ENCODE measurements at places on chromosomes 3 and 15.

DNA sequence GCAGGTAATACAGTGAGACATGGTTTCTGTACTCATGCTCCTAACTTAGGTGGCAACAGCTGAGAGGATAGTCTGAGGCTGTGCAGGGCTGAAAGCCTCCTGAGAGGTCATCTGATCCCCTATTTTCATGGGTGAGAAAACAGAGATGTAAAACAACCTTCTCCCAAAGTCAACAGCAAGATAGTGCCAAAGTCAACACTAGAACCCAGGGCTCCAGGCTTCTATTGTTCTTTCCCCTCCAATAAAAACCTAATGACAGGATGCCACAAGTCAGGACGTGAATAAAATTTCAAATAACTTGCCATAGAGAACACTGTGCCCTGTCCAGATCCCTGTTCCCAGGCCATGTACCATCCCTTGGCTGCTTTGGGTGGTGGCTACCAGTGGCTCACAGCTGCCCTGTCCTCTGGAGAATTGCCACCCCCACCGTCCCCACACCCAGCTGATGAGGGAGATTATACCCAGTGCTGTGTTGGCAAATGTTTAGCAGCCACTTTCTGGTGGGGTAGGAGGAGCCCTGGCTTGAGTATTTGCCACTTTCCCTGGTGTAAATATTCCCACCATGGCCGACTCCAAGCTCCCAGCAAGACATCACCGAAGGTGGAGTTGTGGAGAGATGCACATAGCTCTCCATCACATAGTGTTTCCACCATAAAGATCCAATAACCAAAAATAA, 54.8 kb downstream of the SRGAP3 start:
- no peak for DNase-seq

- DNase-seq, result no peak
Measured at GRCh38 chr3:8854656-8855055, 85.2 kb upstream of the OXTR start.

GRCh38 chr3:70250492-70250891, 61.9 kb downstream of the MDFIC2 start:
- no peak for DNase-seq

DNA sequence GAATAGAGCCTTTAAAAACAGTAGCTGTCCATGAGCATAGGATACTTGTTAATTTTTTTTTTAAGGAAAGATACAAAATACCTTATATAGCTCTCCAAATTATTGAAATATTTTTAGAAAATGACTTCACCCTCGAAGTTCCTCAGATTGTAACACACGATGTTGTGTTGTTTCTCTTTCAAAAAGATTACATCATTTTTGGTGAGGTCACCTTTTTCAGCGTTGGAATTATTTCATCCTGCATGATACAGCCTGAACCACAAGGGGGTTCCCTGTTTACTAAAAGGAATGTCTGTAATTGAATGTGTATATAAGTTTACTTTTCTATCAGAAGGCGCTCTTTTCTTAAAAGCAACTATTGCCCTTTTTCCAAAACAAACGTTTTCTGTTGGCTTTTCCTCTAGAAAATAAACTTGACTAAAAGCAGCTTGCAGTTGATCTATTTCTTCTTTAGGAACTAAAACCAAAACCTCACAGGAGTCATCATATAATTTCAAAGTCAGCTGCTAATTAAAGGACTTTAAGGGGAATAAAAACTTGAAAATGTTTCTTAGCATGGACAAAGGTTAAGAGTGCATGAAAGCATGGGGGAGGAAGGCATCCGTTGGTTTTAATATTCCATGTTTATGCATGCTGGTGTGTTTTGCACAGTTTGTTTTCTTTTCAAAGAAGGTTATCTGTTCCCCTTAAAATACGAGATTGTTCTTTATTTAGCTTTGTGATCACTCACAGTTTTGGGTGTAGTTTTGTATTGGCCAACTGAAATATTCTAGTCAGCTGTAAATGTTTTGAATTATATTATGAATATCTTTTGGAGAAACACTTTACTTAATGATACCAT, 29.4 kb downstream of the LYSMD4 start:
- peak; percentile 98 for DNase-seq

- no peak for DNase-seq
Measured at GRCh38 chr3:183827809-183828537, 2.6 kb upstream of the MAP6D1 start.

- DNase-seq, result peak; percentile 65
Measured at GRCh38 chr3:69994919-69995318, 4.6 kb upstream of the SAMMSON start.

DNA sequence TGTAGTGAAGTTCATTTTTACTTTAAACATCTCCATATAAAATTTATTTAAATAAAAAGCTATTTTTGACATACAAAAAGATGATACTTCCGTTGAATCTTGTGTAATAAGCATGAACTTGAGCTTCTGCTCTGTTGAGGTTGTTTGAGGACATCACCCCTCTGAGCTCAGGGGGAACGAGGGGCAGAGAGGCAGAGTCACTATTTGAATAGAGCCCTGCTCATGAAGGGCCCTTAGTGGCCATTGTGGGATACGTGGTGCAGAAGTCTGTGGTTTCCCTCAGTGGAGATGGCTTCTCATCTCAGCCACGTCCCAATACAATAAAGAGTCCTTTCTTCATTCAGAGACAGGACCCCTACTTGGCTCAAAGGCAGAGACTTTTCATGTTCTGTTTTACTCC, 10.6 kb downstream of the CEMIP start:
- DNase-seq, result no peak

- DNase-seq, result peak; percentile 93
Measured at GRCh38 chr15:40333922-40334492, 6.7 kb downstream of the CCDC9B start.

GRCh38 chr3:4629095-4630007, 136.2 kb downstream of the ITPR1 start:
- DNase-seq, result no peak

DNA sequence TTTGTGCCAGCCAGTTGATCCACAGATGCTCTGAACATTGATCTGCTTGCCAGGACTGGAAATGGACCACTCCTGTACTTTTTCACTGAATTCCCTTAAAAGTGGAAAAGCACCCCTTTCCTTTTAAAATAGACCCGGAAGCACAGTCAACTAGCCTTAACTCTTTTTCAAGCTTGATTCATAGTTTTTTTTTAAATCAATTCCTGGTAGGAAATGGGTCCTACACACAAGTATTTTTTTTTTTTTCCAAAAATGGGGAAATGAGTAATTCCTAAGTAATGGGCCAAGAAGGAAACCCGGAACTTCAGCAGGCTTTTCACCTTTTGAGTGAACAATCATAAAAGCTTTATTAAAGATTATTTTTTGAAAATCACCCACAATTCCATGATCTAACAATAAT, 234.4 kb upstream of the ADAMTS9 start:
- no peak for DNase-seq

- no peak for DNase-seq
Measured at GRCh38 chr3:193797566-193797965, 204.6 kb downstream of the OPA1 start.

DNA sequence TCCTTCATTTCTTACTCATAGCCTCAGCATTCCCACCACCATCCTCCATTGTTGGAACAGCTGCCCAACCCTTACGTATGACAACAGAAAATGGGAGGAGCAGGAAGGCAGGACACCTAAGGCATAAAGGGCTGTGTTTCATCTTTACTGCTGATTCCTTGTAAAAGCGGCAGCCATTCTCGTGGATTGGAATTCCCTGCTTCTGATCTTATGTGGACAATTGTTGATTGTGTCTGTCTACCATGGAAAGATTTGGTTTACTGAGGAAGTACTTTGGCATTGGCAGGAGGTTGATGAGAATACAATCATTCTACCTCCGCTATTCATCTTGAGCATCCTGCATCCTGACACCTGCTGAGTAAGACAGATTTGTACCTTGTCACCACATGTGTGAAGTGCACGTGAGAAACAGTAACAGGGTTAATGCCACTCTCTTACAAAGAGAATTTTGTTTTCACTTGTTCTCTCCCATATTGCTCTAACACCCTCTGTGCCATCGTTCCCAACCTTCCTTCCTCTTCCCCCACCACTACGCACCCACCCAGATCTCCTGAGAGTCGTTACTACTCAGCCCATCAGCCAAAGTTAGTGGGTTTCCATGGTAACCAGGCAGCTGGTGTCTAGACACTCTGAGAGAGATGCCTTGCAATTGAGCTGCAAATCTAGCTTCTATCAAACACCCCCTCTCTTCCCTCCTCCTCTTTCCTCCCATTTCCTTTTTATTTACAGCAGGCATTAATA, 75.7 kb downstream of the GAP43 start:
- DNase-seq, result no peak

DNA sequence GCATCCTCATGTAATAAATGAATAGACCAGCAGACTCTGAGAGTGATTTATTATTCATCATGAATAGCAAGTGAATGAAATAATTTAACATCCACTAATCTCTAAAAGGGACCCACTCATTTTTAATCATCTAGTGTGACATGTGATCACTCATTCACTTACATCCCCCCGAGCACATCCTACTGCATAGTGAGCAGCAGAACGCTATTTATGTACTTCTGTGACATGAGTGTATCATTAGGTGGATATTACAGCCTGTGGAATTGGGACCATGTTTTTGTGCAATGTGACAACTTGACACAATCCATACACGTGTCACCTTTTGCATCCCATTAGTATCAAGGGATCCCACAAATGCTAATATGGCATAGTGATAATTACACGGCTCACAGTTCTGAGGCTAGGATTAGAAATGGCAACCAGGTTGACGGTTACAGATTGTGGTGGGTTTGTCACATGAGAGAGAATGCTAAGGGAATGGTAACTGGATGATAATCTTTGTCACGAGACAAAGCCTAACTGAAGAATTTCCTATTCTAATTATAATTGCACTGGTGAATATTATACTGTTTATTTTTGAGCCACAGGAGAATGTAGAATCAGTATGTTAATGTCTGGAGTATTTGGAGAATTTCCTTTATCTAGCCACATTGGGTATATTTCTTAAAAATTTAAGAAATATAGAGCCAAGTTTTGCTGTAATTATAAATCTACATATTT, 595.2 kb upstream of the TBL1XR1 start:
- DNase-seq, result no peak

DNA sequence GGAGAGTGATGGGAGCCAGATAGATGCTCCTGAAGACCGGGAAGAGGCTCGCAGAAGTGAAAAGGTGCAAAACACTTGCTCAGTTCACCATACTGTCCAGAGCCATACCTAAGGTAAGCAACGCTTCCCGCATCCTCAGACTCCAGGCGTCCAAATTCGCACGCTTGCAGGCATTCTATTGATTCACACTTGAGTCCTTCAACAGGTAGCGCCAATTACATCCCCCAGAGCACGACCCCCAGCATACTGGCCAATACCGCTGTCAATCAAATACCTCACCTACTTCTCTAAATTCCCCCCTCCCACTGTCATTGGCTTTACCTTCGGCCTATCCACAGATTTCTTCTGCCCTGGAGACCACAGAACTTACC, 361 bp upstream of the STXBP5L start:
- DNase-seq, result no peak

DNA sequence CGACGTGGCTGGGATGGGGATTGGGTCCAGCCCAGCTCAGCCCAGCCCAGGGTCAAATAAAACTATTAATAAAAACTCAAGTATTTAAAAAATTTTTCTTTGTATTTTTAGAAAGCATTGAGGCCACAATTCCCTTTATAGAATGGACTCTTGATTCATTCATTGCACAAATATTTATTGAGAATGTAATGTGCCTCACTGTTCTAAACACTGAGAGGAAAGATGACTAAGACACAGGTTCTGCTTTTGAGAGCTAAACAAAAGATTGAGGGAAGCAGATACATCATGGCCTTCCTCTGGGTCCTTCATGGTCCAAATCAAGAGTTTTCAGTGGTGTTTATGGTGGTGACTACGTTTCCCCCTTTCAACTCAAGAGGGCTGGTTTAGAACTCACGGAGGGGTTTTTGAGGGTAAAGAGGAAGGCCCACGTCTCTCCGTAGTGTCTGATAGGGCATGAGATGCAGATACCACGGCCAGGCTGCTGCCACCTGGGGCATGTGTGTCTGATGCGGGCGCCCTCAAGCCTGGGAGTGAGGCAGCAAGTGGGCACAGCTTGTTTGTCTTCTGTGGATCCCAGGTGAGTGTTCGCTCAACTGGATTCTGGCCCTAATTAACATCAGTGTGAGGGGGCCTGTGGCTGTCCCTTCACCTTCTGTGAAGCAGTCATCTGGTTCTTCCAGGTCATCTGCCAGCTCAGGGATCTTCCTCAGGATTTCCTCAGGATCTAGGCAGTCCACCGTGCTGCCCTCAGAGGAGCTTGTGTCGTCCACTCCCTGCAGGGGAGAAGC, 73.5 kb upstream of the SCN5A start:
- DNase-seq, result no peak

GRCh38 chr3:113698956-113699355, 2.5 kb upstream of the USF3 start:
- no peak for DNase-seq

DNA sequence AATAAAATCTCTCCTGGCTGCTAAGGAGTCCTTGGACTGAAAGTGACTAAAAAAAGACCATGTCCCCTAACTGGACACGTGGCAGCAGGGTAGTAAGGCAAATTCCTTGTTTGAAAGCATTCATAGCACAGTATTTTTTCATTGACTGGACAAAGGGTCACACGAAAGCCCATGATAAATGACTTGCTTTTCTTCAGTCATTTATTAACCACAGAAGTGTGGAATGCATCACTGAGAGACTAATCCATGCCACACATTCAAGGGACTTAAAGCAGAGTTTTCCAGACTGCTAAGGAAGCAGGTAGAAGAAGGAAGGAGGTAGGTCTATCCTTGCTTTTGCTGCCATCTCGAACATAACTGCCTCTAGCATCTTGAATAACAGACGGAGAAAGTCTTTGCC, 31.2 kb downstream of the CASR start:
- no peak for DNase-seq

DNA sequence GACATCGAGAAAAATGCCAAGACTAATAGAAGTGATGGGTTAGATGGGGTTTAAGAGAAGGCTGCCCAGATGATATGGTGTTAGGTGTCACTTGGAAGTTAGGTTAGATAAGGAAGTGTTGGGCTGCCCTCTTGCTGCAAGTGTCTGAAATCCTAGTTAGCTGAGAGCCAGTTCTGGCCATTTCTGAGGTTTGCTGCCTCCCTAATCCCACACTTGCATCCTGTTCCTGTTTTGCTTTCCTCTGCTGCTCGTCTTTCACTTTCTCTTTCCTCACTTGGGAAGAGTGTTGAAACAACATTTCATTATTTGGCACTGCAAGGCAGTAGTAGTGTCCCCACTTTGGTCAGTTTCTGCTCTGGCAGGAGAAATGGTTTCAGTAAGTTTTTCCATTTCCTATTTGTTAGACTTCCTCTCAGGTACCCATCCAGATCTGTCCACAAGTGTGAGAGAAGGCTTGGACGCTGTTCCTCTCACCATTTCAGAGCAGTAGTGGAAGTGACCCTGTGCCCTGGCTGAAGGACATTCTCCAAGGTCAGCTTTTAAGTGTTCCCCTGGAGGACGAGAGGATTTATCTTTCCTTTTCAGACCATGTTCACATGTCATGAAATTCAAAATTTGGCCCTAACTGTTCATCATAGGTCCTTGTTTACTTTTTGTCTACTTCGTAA, 93.3 kb downstream of the ADAMTSL3 start:
- peak; percentile 37 for DNase-seq

DNA sequence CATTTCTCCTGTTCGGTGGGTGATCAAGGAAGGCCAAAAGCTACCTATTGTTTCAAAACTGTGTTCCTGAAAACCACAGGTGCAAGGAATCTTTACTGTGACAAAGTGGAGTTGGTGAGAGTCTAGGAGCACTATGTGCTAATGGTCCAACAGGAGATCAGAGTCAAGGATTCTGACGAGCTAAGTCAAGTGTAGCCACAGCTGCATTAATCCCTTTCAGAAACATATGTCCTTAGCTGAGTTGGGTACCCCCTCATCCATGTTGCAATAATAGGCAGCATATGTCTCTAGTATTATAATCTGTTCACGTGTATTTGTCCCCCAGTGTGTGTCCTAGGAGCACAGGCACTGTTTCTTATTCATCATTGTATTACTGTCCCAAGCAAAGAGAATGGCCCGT, 1.7 kb downstream of the VPS39 start:
- DNase-seq, result no peak

Measured in inflammatory macrophage treated with lipopolysaccharide for 1 hour (primary cell).